ENCODE measurements at places on chromosomes 12 and 14.

- no peaks in the 10 kb centered on the region for H3K27me3 ChIP-seq
- no peak overlapping the region for H3K4me3 ChIP-seq
- no peak for DNase-seq
- H3K4me1 ChIP-seq: no peaks in the 10 kb centered on the region
Measured at GRCh38 chr14:43410631-43411030, 1096.5 kb downstream of the FSCB start.

GRCh38 chr14:89332031-89332430 lies 85.0 kb downstream of the FOXN3 start:
- H3K27ac ChIP-seq: no peak overlapping the region
- no peak for DNase-seq
- H3K27me3 ChIP-seq: no peaks in the 10 kb centered on the region
- peaks cover 4% of the 10 kb centered on the region for H3K4me1 ChIP-seq
- H3K4me3 ChIP-seq: no peak overlapping the region
- H3K36me3 ChIP-seq: peaks cover 3% of the 10 kb centered on the region

DNA sequence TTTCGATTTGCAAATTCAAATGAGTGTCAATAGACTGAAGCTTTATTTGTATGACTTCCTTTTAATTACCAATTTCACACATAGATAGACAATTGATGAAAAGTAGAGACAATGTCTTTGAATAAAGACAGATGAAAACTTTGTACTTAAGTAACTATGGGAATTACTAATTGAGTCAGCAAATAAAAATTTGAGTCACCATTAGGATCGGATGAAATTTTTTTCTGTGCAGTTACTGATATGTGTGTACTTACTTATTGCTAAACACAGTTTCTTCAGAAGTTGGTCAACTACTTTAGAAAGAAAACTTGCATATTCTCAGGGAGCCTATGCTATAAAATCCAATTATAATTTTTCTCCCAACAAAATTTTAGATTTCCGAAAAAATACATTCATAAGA lies 224.9 kb upstream of the SLC16A7 start:
- H3K36me3 ChIP-seq: no peaks in the 10 kb centered on the region
- no peak for DNase-seq
- no peak overlapping the region for H3K27ac ChIP-seq
- no peaks in the 10 kb centered on the region for H3K27me3 ChIP-seq

GRCh38 chr12:33828326-33828725 lies 194.0 kb upstream of the ALG10 start:
- no peak overlapping the region for H3K4me3 ChIP-seq
- H3K27me3 ChIP-seq: no peaks in the 10 kb centered on the region
- no peaks in the 10 kb centered on the region for H3K4me1 ChIP-seq
- no peaks in the 10 kb centered on the region for H3K36me3 ChIP-seq

- peaks cover 2% of the 10 kb centered on the region for H3K4me1 ChIP-seq
- no peak overlapping the region for H3K4me3 ChIP-seq
- peaks cover 13% of the 10 kb centered on the region for H3K36me3 ChIP-seq
- no peak overlapping the region for H3K27ac ChIP-seq
- no peak for DNase-seq
- H3K27me3 ChIP-seq: no peaks in the 10 kb centered on the region
Measured at GRCh38 chr12:11778713-11779685, 129.5 kb downstream of the ETV6 start.

- H3K27me3 ChIP-seq: no peaks in the 10 kb centered on the region
- H3K4me1 ChIP-seq: no peaks in the 10 kb centered on the region
- no peak for DNase-seq
- no peaks in the 10 kb centered on the region for H3K36me3 ChIP-seq
- H3K4me3 ChIP-seq: no peak overlapping the region
Measured at GRCh38 chr12:59066445-59066844, 146.1 kb upstream of the LRIG3 start.

DNA sequence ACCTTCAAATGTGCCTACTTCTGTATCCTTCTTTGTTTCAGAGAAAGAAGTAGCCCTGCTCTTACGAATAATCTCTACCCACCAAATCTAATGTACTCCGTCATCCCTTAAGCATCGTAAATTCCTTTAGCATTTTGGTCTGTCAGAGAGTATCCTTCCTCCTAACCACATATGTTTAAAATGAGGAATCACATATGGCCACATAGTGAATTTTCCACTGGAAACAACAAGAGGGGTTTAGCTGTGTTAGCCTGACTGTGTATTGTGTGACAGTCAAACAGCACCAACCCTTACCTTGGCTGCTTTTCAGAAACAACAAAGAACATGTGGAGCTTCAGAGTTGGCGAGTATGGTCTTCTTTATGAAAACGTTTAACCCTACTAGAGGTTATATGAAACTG lies 5.5 kb downstream of the LUM start:
- DNase-seq: no peak
- H3K36me3 ChIP-seq: no peaks in the 10 kb centered on the region
- H3K27ac ChIP-seq: no peak overlapping the region
- no peaks in the 10 kb centered on the region for H3K27me3 ChIP-seq

GRCh38 chr14:60242429-60242828 lies 6.6 kb upstream of the PPM1A start:
- DNase-seq: no peak
- no peaks in the 10 kb centered on the region for H3K4me1 ChIP-seq
- H3K27me3 ChIP-seq: no peaks in the 10 kb centered on the region
- no peak overlapping the region for H3K4me3 ChIP-seq
- no peak overlapping the region for H3K27ac ChIP-seq

DNA sequence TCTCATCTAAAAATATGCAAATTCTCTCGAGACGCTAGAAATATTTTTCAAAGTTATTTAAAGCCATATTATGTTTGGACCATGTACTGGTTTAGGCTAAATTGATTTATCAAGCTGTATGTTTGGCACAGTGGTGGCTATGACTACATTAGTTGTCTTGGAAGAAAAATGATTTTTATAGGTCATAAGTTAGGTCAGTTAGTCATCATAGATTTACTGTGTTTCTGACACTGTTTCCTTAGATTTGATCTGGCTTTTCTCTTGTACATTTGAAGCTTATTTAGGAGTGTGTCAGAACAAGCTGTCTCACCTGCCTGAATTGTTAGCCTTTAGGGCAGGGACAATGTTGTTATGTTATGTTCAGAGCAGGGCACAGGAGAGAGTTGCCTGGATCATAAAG lies 161.1 kb upstream of the FBXO33 start:
- no peak overlapping the region for H3K4me3 ChIP-seq
- no peaks in the 10 kb centered on the region for H3K36me3 ChIP-seq
- H3K27me3 ChIP-seq: no peaks in the 10 kb centered on the region
- no peak overlapping the region for H3K27ac ChIP-seq

- H3K4me1 ChIP-seq: no peaks in the 10 kb centered on the region
- no peak for DNase-seq
- no peaks in the 10 kb centered on the region for H3K27me3 ChIP-seq
- no peaks in the 10 kb centered on the region for H3K36me3 ChIP-seq
- H3K4me3 ChIP-seq: no peak overlapping the region
- H3K27ac ChIP-seq: no peak overlapping the region
Measured at GRCh38 chr14:90842726-90843125, 26.5 kb upstream of the TTC7B start.
